Activated naive CD8-positive, alpha-beta T cell treated with anti-CD3 and anti-CD28 coated beads, Interleukin-2, amount 10 ng/mL, durations not matched to agents 7 days and 5 days (primary cell): ENCODE measurements at places on chromosomes 11 and 22.

DNA sequence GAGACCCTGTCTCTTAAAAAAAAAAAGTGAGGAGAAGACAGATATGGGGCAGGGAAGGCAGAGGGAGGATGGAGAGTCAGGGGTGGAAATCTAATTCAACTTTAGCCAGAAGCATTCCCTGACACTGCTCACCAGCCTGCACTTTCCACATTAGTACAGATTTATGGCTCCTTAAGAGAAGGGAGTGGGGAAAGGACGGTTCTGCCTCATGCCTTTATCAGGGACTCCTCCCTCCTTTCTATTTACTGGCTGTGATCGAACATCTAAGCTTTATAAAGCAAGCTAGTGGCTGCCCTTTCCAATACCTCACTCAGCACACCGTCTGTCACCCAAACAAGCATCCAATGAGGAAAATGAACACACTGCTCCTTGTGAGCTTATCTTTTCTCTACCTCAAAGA lies at the start of gene PATE4:
PATE4 (plus strand) TSS at position 301 of the 400 bp plus-strand sequence; CDS start at position 345, 44 bp downstream.
- no peak for DNase-seq

- no peak for DNase-seq
Measured at GRCh38 chr22:35782504-35782903, 64.8 kb downstream of the APOL5 start.

- DNase-seq: no peak
Measured at GRCh38 chr11:28756977-28757376, 648.8 kb downstream of the METTL15 start.

DNA sequence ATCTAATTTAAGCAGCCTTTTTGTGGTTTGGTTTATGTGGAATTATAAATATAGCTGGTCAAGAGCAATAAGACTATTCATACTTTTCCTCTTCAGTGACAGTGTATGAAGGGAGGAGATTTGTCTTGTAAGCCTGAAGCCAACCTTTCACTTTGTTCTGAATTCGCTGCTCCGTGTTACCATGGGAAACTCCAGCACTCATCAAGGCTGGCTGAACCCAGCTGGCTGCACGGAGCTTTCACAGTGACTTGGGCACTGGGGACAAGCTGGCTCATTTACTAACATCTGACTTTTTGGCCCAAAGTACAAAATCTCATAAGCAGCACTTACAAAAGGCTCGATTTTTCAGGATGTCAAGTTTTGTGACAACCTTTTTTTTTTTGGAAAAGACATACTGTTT lies 120.4 kb upstream of the GRIA4 start:
- no peak for DNase-seq

GRCh38 chr11:72723508-72723907 lies 28.7 kb downstream of the ARAP1 start:
- no peak for DNase-seq

- DNase-seq: no peak
Measured at GRCh38 chr11:9787981-9788521, 124.2 kb downstream of the SWAP70 start.

- DNase-seq: no peak
Measured at GRCh38 chr11:28169816-28170215, 61.6 kb downstream of the METTL15 start.

- DNase-seq: no peak
Measured at GRCh38 chr11:3195251-3196160, 23.1 kb downstream of the MRGPRG start.

GRCh38 chr11:44903518-44903917 lies 47.2 kb downstream of the TP53I11 start:
- DNase-seq: no peak

DNA sequence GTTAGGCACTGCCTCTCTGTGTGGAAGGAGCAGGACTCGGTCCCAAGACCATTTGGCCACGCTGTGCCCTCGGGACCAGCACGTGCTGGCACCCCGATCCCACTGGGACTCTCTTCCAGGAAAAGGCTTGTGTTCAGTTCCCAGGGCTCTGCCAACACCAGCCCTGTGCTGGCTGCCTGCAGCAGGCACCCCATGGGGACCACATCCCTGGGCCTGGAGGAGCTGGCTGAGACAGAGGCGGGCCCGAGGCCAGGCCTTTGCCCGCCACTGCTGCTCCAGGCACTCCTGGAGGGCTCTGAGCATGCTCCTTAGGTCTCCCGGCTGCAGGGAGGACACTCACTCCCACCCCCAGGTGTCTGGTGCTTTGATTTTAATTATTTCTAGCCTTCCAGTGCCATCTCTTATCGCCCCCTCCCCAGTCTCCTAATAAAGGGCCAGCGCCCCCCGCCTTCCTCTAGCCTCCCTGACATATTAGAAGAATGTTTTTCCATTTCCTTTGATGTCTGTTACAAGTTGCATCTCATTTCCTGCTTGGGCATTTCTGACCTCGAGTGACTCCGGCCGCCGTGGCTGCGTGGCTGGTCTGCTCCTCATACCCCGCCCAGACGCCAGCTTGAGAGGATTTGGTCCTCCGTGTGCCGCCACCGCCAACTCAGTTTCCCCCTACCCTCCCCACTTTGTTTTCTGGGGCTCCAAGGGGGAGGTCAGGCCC lies 14.4 kb downstream of the CDKN1C start:
- no peak for DNase-seq

DNA sequence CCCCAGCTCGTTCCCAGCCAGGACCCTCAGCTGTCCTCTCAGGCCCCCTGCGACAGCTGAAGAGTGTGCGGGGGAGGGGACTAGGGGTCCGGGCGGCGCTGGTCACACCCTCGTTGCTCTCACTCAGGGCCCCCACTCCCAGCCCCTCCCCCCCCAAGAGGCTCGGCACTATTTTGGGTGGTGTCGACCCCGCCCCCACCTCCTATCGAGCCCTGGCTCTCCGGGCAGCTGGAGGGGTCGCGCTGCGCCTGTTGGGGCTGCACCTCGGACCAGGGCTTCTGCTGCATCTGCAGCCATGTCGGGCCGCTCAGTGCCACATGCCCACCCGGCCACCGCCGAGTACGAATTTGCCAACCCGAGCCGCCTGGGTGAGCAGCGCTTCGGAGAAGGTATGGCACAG lies at the start of gene HSPB2:
HSPB2 (plus strand) TSS at position 200 of the 400 bp plus-strand sequence; CDS start at position 296, 96 bp downstream.
- no peak for DNase-seq

GRCh38 chr11:10648871-10649270 lies 44.7 kb downstream of the IRAG1 start:
- DNase-seq: no peak

DNA sequence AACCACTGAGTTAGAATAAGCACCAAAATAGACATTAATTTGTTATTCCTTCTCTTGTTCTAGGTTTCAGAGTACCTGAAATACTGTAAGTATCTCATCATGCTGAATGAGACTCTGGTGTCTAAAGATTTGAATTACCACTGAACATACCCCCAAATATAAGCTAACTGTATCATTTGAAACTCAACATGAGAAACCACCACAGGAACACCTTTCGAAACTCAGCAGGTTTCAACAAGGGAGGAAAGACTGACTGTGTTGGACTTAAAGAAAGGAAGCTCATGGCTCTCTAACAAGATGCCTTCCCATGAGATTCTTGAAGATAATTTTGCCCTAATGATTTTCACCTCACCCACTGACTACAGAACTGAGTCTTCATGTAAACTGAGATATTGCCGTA lies 37.0 kb downstream of the PRCP start:
- DNase-seq: no peak

DNA sequence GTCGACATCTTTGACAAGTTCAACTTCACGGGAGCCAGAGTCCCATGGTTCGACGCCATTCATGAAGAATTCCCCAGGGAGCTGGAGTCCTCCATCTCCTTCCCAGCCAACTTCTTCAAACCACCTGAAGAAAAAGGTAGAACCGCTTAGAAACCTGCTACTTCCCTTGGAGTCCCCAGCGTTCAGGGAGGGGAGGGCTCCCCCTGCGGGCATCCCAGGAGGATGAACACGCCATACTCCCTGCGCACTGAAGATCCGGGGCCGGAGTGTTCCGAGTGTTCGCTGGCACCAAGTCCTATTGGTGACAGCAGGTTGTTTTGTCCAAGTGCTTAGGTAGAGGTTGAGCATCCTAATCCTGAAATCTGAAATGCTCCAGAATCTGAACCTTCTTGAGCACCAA lies 51.7 kb upstream of the PRODH start:
- no peak for DNase-seq

DNA sequence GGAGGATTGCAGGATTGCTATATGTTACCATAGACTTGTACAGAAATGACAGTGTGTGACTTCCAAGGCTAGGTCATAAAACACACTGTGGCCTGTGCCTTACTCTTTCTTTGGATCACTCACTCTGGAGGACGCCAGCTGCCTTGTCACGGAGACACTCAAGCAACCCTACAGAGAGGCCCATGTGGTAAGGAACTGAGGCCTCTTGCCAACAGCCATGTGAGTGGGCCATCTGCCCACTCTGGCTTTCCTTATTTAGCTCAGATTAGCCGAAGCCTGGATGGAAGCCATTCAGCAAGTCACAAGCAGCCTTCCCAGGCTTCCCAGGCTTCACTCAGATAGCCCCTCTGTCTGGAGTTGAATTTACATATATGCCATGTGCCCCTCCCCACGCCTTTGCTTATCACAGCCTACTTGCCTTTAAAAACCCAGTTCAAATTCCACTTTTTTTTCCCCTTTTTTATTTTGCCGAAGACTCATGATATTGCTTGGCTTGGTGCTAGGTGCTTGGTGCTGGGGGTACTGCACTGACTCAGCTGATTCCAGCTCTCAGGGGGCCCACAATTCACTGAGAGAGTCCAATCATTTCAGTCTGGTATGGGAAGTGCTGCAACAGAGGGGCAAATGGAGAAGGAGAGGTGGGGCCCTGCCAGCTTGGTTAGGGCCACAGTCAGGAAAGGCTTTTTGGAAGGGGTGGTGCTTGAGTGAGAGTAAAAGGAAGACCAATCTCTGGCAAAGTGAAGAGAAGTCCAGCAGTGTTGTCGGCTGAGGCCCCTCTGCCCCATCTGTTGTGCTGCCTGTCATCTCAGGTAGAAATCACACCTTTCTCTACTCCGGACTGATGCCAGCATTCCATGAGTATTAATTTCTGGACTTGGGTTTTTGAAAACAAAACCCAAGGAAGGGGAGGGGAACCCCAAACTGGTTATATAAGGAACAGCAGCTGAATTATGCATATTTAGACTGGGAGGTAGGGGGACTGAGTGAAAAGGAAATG lies 14.5 kb upstream of the P4HA3 start:
- no peak for DNase-seq

- DNase-seq: no peak
Measured at GRCh38 chr22:35024364-35024692, 41.6 kb upstream of the ISX start.

DNA sequence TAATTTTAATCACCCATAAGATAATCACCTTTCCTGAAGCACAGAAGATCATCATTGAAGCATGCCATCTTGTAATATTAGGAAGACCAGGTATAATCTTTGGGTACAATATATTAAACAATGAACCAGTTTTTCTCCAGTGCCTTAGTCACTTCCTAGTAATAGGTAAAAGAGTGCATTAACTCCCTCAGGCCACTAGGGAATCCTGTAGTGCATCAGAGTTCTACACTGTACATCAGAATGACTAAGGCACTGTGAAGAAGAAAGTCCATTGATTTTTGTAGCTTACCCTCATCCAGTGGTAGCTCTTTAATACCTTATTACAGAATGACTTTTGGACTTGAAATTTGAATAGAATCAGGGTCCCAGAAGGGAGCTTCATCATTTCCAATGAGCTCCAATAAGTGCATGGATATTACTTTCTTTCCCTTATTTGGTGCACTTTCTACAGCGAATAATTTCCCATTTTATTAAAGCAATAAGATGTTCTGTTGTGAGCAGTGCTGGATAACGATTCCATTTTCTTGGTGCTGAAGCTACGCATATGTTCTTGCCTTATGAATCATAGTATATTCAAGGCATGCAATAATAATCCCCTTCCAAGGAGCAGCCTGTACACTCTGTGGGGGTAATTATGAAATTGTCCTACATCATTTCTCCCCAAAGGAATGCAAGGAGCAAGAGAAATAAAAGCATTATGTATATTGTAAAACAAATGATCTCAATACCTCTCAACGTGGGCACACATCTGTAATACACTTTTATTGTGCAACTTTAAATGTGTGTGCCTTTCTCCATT lies 4.7 kb downstream of the C11orf87 start:
- DNase-seq: no peak

DNA sequence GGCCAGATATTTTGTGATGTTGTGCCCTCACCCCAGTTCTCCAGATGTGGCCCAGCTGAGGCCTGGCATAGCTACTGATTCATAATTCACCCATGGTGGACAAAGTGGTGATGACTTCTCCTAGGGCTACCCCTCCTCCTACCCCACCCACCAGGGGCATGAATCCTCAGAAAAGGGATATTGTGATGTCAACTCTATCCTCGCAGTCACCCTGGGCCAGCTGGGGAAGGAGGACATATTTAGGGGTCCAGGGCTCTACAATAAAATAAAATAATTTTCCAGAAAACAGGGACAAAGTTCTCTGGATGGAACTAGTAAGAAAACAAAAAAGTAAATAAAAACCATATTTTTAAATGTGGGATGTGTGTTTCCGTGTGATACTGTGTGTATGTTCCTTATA lies at the start of gene UBQLNL:
UBQLNL (minus strand) TSS at position 101 of the 400 bp plus-strand sequence. CDS start 258 bp downstream, outside the sequence.
- DNase-seq: no peak

DNA sequence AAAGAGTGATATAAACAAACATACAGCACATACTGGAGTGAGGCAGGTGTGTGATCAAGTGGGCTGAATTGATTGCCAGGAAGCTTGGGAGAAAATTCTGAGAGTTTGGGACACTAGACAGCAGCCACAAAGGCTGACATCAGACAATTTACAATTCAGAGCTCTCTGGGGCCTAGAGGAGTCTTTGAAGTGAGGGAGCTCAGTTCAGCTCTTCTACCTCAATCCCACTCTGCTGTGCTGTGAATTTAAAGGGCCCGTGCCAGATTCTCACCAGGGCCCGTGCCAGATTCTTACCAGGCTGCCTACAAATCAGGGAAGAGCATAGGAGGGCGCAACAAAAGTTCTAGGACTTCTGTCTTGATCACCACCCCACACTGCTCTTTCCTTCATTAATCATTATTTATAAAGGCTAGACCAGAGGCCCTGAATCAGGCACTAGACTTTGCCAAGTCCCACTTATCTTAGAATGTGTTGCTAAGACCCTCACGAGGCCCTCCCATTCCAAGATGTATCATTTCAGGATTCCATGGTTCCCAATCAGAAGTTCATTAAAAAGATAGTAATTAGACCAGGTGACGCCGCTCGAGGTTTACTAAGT lies 112.4 kb downstream of the KIRREL3 start:
- no peak for DNase-seq

- DNase-seq: no peak
Measured at GRCh38 chr11:60944490-60945294, 7.3 kb downstream of the SLC15A3 start.

GRCh38 chr22:28548406-28548805 lies 131.2 kb downstream of the TTC28 start:
- DNase-seq: no peak

GRCh38 chr22:40330086-40330485 lies 16.2 kb upstream of the ADSL start:
- DNase-seq: no peak

GRCh38 chr22:40410272-40410671 lies 39.9 kb downstream of the SGSM3 start:
- no peak for DNase-seq

DNA sequence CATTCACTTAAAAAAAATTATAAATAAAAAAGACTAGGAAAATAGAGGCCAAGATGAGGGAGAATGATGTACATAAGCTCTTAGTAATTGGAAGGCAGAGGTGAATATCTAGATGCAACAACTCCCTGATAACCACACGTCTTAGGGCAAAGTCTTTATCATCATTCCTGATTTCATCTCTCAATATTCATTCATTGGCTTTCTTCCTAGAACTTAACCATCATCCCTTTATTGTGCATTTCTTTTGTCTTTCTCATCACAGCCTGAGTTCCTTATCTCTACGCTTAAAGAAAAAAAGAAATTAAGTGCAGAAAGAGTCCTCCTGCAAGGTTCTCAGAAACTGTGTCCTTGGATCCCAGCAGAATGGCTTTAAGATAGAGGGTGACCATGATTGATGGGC lies 23.2 kb upstream of the FLI1 start:
- no peak for DNase-seq
